Omental fat pad (tissue), 4 donors: ENCODE measurements at places on chromosomes 6 and 20. TPM values are rescaled to one million over a fixed set of nuclear protein-coding genes. Genes with fewer than 3 reads are reported as not detected.

GRCh38 chr20:31671324-31671723, 33.6 kb downstream of the COX4I2 start:
- no peak for DNase-seq

C6orf141 gene
- total RNA-seq: 5.1 TPM

CLIC5 gene
- total RNA-seq: 14.8 TPM

GRCh38 chr6:69913361-69913760, 47.0 kb downstream of the COL19A1 start:
- DNase-seq: no peak

DNA sequence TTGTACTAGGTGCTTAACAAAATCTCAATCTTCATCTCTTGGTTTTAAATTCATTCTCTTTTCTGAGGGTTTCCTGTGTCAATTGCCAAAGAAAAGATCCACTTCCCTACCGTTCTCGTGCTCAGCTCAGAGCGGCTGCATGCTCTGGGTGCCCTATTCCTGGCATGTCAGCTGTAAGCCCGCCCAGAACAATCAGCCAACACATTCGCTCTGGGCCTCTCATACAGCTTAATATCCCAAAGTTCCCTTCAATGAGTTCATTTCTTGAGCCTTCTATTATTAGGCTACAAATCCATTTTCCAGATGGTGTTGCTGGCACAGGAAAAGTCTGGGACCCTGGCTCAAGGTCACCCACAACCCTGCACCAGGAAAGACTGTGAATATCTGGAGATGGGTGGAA, 24.3 kb upstream of the LRFN2 start:
- no peak for DNase-seq

DNA sequence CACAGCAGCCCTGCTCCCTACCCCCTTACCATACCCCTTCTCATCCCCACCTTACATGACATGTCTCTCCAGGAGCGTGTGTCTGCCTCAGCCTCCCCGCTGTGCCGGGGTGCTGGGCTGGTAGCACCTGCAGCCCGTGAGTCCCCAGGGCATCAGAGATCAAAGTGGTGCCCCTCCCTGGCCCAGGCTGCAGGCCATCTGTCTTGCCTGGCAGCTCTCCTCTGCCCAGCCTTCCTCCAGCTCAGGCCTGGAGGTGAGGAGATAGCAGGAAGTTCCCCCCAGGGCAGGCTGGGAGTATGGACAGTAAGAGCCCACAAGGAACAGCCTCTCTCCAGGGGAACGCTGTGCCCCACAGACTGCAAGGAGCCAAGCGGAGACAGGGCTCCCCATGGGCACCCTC, 35.3 kb downstream of the GRM4 start:
- DNase-seq: no peak

MTFR2 gene
- 0.63 TPM for total RNA-seq

GRCh38 chr20:41011551-41012067, 17.0 kb upstream of the TOP1 start:
- DNase-seq: no peak

GJA1 gene
- total RNA-seq: 54.2 TPM

SOBP gene
- 1.9 TPM for total RNA-seq

HNF4A gene
- not detected for total RNA-seq

DNA sequence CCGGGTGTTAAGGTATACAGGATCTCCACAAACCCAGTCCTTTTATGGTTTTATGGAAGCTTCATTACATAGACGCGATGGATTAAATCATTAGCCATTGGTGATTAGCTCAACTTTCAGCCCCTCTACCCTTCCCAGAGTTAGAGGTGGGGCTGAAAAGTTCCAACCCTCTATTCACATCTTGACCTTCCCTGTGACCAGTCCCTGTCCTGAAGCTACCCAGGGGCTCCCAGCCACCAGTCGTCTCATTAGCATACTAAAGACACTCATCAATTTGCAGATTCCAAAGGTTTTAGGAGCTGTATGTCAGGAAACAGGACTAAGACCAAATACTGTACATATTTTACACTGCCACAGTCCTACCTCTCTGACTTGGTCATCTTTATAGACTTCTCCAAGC, 21.0 kb downstream of the KHDC1L start:
- no peak for DNase-seq

SPTLC3 gene
- total RNA-seq: 9.7 TPM

SRMS gene
- not detected for total RNA-seq

TSHZ2 gene
- 35.6 TPM for total RNA-seq

TUBB1 gene
- 0.19 TPM for total RNA-seq

DNA sequence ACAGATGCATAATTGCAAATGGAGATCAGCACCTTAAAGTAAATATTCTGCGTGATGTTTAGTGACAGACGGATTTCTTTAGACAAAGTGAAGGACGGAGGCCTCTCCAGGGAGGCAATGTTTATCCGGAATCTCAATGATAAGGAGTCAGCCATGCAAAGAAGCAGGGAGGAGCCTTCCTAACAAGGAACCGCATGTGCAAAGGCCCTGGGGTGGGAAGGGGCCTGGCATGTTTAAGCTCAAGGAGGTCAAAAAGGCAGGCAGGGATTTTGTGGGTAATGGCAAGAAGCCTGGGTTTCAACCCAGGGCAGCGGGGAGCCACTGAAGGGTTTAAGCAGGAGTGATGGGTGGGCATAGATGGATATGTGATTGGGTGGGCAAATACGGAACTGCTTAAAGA, 678 bp downstream of the BPIFB3 start:
- DNase-seq: no peak

- DNase-seq: no peak
Observed at GRCh38 chr20:57207251-57207650, 59.2 kb downstream of the BMP7 start.

DNA sequence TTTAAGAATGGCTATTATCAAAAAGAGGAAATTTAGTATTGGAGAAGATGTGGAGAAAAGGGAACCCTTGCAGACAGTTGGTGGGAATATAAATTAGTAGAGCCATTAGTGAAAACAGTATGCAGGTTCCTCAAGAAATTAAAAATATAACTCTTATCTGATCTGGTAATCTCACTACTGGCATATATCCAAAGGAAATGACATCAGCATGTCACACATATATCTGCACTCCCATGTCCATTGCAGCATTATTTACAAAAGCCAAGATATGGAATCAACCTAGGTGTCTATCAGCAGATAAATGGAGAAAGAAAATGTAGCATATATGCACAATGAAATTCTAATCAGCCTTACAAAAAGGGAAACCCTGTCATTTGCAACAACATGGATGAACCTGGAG, 2.6 kb downstream of the SIRPG start:
- no peak for DNase-seq

- DNase-seq: no peak
Observed at GRCh38 chr6:138240476-138241245, 22.4 kb upstream of the PBOV1 start.

DNA sequence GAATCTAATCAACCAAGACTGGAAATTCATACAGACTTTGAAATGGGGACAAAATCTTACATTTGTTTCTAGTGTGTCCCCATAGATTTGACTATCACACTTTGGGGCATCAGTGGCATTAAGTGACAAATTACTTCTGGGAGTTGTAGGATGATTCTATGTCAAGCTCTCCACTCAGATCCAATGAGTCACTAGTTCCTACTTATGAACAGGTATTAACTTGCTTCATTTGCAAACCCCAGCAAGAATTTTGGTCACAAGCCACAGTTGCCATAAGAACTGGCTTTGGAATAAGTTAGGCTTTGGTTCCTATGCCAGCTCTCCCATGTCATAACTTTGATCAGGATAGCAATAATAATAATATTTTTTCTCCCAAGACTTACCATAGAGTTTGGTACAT, 77.6 kb upstream of the PTPRK start:
- no peak for DNase-seq

GRCh38 chr6:152313542-152314482, 323.4 kb downstream of the SYNE1 start:
- DNase-seq: no peak

GRCh38 chr20:13274275-13274861, 53.3 kb downstream of the ISM1 start:
- no peak for DNase-seq

GRCh38 chr6:10720265-10720959, 2.5 kb upstream of the TMEM14C start:
- DNase-seq: no peak

DNA sequence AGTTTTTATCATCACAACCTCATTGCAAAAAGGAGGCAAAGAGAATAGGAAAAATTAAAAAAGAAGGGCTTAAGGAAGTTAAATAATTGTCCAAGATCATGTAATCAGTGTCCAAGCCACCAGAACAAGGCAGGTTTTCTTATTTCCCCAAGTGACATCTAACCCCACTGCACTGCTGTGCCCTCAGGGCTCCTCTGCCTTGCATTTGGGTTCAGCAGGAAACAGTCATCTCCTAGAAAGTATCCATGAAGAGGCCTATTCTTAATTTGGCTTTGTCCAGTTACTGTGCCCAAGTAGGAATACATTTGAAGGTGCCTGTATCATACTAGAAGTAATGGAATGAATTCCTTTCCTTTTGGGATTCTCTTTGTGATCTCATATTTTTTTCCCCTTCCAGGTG, 10.5 kb downstream of the TMEM14A start:
- no peak for DNase-seq

DNA sequence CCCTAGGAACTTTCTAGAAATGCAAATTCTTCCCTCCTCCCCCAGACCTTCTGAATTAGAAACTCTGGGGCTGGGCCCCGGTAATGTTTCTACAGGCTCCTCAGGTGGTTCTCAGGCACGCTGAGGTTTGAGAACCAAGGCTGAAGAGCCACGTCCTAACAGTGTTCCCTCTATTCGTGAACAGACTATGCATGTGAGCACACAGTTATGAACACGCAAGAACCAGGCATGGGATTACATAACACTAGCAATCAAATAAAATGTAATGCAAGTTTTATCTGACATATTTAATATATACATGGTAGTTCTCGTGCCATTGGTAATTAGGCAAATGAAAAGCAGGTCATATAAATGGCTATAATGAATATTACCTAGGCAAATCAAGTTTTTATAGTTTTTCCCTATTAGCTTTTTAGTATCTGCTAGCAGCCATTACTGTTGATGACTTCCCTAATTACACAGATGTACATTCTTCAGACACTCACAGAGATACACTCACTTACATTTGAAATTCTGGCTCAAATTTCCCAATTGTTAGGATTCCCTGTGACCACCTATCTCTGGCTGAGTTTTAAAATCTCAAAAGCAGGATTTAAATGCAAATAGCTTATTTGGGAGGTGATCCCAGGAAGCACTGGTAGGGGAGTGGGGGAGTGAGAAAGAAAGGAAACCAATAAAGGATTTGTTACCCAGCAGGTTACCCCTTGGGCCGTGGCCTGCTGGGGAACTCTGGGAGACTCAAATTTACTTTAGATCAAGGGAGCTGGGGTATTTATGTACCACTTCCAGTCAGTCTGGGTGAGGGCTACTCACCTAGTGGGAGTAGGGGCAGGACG, 104.1 kb downstream of the TCP11 start:
- no peak for DNase-seq

GRCh38 chr20:43529457-43530153, 22.1 kb downstream of the L3MBTL1 start:
- no peak for DNase-seq

- DNase-seq: no peak
Observed at GRCh38 chr6:43790031-43790430, 20.0 kb downstream of the VEGFA start.

GRCh38 chr6:7124636-7125035, 16.9 kb downstream of the RREB1 start:
- no peak for DNase-seq

DNA sequence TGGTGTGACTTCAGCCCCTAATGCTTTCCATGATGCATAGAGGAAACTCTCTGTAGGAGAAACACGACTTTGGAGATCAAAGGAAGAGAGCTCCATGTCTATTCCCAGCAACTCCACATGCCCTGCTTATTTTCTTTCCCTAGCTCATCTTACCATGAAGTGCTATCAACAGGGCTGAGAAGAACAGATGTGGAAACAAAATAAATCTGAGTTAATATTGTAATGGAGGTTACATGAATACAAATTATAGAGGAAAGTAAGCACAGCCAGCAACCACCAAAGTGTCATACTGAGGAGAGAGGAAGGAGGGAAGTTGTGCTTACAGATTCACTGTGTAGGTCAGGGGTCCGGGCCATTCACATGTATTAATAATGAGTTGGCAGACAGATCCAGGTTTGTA, 157.5 kb downstream of the RFPL4B start:
- DNase-seq: no peak

GMNN gene
- total RNA-seq: 4.5 TPM

- no peak for DNase-seq
Observed at GRCh38 chr20:47351643-47352331, 4.7 kb downstream of the ZMYND8 start.

- no peak for DNase-seq
Observed at GRCh38 chr6:137248702-137249101, 29.5 kb upstream of the IFNGR1 start.

DNA sequence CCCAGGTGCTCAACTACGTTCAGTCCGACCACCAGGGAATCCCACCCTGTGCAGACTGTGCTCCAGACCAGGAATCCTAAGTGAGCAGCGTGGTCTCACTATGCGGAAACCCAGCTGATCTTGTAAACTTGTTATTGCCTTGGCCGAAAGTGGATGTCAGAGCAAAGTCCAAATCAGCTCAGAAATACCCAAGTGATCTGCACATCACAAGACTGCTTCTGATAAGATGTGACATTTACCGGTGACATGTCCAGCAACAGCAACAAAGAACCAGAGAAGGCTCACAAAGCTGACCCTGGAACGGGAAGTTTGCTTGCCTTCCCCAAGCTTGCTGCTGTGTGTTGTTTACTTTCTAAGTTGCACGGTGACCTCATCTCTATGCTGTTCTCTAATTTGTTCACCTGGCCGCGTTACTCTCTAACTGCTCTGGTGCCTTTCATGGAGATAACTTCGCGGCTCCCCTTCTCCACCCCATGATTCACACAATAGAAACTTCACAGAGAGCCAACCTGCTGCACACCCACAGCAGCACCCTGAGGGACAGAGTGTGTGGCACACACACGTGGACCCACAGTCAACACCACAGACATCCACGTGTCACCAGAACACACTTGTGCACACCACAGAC, 1.7 kb downstream of the BNIP5 start:
- DNase-seq: no peak

DNA sequence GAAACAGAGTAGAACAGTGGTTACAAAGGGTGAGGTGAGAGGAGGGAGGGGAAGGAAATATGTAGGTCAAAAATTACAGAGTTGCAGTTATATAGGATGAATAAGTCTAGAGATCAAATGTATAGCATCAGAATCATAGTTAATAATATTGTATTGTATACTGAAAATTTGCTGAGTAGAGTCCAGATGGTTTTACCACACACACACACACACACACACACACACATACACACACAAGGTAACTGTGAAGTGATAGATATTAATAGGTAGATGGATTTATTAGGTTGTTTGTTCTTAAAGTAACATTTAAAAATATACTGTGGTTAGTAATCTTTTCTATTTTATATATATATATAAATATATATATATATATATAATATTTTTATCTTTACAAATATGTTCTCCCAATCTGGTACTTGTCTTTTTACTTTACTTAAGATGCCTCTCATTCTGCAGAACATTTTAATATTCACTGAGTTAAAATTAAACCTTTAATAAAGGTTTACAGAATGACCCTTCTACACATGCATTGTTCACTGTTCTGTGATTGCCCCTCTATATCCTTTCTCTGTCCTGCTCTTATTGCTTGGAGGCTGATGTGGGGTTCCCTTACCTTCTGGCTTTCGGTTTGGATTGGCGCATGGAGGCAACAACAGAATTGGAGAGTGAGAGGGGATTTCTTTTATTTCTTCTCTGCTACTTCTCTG, 408 bp downstream of the PTCHD4 start:
- no peak for DNase-seq

GRCh38 chr6:62285612-62286469, at the start of gene KHDRBS2:
Gene KHDRBS2, minus strand, starts transcription at chr6:62286225.
- DNase-seq: peak; percentile 28

- no peak for DNase-seq
Observed at GRCh38 chr6:82646231-82646615, 282.6 kb downstream of the TPBG start.
